ENCODE measurements at places on chromosomes 4 and X.

- no peak for DNase-seq
Measured at GRCh38 chr4:59748433-59748832, 1451.7 kb upstream of the ADGRL3 start.

GRCh38 chr4:36054694-36055422 lies 189.5 kb downstream of the ARAP2 start:
- DNase-seq: no peak

DNA sequence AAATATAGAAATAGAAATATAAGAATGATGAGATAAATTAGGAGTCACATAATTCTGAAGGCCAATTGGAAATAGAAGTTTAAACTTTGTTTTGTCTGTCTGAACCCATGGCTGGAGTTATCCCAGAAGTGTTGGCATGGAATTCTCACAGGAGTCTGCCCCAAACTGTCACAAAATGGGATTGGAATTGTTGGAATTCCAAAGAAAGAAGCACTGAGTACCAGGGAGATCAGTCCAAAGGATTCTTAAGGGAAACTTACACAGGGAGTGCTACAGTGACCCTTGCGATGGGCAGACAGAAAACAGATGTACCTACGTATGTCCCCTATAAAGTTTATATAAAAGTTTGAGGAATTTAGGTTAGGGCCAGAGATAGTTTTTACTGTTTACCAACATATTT lies 1607.7 kb downstream of the ARAP2 start:
- no peak for DNase-seq

DNA sequence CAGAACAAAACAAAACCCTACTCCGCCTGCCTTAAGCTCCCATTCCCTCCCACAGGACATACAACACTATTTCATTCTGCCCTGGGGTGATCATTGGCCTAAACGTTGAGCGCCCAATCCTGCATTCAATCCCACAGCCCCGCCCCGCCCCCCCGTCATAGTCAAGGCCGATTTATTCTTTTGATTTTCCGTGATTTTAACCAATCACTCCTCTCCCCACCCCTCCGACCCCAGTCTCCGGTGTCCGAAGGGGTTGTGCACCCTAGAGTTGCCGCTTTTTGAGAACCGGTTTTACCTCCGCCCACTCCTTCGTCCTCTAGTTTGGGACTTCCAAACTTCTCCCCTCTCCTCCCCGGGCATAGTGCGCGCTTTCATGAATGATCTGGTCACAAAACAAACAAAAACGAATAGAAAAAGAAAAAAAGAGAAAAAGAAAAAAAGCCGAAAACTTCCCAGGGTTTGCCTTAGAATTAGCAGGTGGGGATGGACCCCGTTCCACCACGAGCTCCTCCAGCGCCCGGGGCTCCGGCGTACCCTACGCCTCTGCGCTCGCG lies 446 bp upstream of the UBE2A start:
- no peak for DNase-seq

DNA sequence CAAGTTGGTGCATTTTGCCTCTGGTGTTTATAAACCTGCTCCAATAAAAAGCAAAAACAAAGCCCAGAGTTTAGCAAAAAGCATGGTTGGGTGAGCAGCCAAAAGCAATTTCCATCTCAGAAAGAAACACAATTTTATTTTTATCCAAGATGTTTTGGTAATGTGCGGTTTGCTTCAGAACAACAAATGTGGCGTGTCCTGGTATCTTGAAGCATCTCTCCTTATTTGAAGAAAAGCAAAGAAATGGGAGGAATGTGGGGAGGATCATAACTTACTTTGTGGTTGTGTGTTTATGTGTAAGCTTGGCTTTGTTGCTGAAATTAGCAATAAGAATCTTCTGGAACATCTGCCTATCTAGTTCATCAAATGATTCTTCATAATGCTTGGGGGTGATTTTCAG lies 88.3 kb upstream of the DDX3X start:
- DNase-seq: no peak

DNA sequence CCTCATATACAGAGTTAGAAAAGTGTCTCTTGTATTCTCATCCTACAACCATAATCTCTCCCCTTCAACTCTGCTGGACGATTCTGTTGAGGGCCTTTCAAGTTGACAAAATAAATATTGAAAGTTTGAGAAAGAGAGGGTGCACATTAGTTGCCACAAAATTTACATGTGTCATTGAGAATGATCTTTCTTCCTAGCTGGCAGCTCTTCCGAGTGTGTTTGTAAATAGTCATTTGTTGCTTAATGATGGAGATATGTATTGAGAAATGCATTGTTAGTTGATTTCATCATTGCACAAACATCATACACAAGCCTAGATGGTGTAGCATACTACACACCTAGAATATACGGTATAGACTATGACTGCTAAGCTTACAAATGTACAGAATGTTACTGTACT lies 632.8 kb upstream of the AMOT start:
- no peak for DNase-seq

GRCh38 chrX:40968180-40968579 lies 117.1 kb upstream of the USP9X start:
- no peak for DNase-seq

- DNase-seq: no peak
Measured at GRCh38 chr4:28435314-28435713, 1574.7 kb downstream of the STIM2 start.

DNA sequence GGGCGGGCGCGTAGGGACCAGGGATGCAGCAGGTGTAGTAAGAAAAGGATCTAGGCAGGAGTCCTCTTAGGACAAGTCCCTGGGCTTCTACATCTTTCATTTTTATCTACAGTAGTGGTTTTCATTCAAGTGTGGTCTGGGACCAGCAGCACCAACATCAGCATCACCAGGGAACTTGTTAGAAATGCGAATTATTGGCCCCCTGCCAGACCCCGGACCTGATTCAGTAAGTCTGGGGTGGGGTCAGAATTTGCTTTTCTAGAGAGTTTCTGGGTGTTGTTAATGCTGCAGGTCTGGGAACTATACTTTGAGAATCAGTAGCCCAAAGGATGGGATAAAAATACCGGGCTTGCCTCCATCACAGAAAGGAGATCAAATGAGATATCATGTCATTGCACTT lies 1.3 kb upstream of the PCYT1B start:
- DNase-seq: no peak

GRCh38 chr4:121112530-121112929 lies 40.2 kb upstream of the NDNF start:
- no peak for DNase-seq

DNA sequence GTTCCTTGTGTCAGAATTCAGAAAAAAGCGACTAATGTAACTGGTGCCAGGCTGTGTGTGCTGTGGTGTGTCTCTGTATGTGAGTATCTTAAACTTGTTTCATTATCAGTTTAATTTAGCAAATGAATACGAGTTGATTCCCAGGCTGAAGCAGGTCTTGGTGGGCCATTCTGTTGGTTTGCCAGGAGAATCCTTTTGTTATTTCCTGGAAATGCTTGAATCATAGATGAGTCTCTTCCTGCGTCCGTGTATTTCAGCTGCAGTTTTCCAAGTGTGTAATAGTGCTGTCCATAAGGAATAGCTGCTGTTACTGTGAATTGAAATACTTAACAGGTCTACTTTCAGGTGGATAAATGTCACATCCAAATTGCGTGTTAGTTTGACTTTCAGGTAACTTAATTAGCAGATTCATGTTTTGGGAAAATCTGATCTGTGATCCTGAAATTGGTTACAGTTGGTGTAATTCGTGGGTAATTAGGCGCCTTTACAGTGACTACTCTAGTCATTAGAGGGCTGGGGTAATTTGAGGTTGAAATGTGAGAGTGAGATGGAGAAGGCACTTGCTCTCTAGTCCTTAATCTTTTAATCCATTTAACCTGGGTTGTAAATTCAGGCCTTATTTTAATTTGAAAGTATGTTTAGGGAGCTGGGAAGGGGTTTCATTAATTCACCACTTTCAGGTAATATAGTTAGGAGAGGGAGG lies 23.8 kb downstream of the TMEM131L start:
- no peak for DNase-seq

- no peak for DNase-seq
Measured at GRCh38 chr4:48028696-48029095, 12.1 kb downstream of the NIPAL1 start.

GRCh38 chr4:121145430-121145829 lies 18.7 kb downstream of the TNIP3 start:
- DNase-seq: no peak

GRCh38 chrX:130304587-130305368 lies 34.9 kb upstream of the SLC25A14 start:
- no peak for DNase-seq

GRCh38 chr4:6134612-6135220 lies 65.6 kb downstream of the JAKMIP1 start:
- no peak for DNase-seq

DNA sequence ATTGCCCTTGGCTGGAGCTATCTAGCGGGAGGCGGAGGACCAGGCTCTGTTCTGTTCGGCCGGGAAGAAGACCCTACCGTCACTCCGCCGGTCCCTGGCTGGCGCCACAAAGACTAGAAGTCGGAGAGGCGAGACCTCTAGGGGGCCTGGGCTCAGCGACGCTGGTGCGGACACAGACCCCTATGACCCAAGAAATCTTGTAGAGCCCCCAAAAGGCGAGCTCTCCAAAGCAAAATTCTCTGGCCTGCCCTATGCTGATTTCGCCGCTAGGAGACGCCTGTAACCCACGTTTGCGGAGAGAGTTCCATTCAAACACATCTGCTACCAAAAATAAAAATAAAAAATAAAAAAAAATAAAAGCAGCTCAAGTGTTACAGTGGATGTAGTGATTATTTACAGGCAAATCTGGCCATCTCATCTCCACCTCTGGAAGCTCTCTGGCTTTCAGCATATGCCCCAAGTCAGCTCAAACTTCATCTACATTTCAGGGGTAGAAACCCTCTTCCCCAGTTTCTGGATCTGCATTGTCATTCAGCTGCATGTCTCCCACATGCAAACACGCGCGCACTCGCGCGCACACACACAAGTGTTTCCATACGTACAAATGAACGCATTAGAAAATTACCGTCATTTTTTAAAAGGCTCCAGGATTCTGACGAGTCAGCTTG lies 2.4 kb upstream of the PCDH10 start:
- DNase-seq: no peak

DNA sequence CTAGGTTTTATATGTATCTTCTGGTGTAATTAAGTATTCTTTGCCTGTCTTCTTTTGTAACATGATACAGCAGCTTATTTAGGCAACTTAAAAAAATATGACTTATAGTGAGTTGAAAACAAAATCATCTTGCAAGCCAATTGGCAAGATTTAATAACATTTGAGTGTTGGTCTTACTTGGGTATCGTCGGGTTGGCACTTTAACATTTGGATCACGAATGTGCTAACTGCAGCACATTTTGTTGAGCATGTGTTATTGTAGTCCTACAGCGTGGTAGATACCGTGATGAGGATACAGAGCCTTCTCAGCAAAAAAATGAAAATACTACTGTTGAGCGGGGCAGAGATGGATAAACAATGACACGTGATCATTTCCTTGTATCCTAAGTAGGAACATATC lies 295.3 kb downstream of the ARHGAP10 start:
- DNase-seq: no peak

DNA sequence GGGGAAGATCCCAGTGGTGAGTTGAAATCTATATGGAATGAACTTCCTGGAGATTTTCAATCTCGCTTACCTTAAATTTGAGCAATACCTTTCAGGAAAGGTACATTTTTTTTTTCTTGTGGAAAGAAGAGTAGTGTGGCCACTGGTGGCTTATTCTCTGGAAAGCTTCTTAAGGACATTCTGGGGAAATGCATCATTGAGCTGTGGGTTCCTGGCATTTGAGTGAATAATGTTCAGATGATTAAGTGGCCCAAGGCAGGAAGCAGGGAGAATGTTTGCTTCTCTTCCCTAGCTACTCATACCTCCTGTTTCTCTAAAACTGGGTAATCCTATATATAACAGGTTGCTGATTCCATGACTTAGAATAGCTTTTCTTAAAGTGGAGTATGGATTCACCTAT lies 31.8 kb downstream of the STAG2 start:
- no peak for DNase-seq

All from LoVo (cell line).